Activated CD4-positive, CD25-positive, alpha-beta regulatory T cell (primary cell): ENCODE measurements at places on chromosomes 7 and 10.

DNA sequence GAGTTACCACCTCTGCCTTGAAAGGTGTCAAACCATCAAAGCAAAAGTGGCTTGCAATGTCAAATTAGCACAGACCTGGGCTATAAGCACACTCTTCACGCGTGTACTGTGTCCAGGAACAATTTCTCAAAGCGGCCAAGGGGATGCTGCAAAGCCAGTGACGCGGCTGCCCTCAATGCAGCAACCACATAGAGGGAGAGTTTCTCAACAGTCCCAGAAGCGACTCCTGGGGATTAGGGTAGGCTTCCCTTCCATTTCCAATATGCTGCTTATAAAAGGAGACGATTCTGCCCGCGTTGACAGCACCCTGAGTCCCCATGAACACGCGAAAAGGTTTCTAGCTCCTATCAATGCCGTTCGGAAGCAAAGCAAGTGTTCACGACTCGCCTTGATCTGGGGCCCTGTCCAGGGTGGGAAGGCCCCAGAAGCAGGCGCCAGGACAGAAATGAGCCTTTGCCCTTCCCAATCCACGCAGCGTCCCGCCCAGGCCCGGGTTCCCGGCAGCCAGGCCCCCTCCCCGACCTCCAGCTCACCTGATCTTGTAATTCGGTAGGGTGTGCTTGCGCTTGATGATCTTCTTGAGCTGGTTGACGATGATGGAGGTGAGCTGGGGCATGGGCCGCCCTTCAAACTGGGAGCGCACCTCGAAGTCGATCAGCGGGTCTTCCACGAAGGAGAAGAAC, 1.3 kb downstream of the PDZD8 start:
- DNase-seq = no peak

- DNase-seq = no peak
Observed at GRCh38 chr7:20284003-20284770, 46.5 kb upstream of the ITGB8 start.

- DNase-seq = no peak
Observed at GRCh38 chr7:108329514-108329913, 126.7 kb downstream of the NRCAM start.

DNA sequence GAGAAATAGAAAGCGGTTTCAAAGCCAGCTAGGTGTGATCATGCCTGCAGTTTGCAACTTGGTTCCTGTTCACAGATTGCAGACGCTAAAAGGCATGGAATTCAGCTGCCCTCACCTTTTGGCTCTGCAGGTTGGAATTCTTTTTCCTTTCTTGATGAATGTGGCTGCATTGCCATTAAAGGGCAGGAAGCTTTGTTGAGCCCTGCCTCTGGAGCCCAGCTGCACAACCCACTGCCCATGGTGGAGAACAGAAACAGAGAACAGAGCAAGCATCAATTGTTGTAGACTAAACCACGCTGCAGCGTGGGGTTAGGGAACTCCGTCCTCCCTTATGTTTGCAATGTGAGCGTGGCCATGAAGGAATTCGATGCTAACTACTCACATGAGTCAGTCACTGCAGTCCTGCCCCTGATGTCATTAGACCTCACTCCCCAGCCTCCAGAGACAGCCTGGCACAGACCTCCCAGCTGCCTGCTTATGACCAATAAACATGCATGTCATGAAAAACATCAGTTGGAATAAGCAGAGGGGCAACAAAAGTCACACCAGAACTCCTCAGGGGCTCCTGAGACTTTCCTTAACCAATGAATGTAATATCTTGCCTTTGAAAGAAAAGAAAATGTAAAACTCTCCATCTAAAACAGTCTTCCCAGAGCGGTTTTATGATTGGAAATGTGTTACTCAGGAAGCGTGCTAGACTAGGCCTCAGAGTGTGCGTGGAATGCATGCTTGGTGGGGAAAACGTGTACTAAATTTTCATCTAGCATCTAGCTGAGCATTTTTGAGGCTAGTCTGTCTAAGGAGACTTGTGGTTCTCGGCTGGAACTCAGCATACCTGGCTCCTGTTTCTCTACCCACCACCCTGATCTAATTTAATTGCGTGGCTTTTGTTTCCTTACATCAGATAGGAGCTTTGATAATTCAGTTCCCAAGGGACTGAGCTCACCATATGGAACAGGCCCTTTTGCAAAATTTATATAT, 232.2 kb downstream of the KIAA1217 start:
- no peak for DNase-seq

DNA sequence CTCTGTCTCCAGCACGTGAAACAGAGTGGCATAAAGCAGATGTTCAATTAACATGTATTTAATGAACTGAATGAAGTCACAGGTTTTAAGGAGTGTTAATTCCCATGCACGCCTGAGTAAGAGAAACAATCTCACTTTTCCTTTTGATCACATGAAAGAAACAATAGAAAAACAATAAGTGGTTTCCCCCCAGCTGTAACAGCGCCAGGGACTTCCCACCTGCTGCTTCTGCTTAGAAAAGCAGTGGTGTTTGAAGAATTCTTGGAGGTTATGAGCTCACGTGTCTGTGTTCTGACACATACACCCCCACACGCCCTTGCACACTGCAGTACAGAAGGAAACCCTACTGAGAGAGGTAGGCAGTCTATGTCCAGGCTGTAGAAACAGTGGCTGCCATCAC, 51.3 kb upstream of the FRMD4A start:
- DNase-seq = no peak

DNA sequence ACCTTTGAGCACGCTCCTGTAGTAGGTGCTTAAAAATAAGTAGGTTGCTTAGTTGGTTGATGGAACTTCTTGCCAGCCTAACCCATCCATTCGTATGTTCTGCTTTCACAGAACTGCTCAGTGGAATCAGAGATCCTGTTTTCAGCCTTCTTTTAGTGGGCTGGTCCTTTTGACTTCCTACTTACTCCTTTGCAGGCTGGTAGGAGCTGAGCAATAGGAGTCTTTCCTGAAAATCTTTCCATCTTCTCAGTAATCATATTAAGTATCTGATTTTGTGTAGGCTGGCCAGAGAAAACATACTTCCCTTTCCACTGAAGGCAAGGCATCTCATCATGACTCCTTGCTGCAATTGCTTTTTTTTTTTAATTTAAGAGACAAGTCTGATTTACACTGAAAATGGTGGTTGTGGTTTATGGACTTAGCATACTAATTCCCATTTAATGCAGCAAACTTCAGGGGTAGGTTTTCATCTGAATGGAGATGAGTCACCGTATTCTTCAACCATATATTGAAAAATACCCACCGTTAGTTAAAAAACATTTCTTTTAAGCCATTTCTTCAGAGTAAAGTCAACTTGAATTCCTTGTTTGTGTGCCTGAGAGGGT, 208.0 kb downstream of the ZNF365 start:
- no peak for DNase-seq

GRCh38 chr10:19816411-19817230, at the start of gene PLXDC2:
PLXDC2 (plus strand) TSS chr10:19816432.
- no peak for DNase-seq

DNA sequence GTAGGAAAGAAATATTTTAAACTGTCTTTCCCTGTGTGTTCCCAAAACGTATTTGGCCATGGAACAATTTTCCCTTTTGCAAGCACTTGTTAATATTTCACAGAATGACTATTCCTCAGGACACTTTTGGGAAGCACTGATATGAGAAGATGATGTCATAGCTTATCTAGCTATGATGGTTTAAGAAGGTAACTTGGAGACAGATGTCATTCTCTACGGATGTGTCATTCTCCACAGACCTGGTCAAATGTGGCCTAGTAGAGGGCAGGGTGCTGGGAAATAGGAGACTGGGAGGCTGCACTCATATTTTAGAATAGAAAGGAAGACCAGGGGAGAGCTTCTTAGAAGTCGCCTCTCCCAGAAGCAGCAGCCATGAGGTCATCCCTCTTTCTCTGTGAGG, 220.7 kb upstream of the GLI3 start:
- DNase-seq = no peak

GRCh38 chr7:137655804-137656203, 191.0 kb downstream of the DGKI start:
- no peak for DNase-seq

DNA sequence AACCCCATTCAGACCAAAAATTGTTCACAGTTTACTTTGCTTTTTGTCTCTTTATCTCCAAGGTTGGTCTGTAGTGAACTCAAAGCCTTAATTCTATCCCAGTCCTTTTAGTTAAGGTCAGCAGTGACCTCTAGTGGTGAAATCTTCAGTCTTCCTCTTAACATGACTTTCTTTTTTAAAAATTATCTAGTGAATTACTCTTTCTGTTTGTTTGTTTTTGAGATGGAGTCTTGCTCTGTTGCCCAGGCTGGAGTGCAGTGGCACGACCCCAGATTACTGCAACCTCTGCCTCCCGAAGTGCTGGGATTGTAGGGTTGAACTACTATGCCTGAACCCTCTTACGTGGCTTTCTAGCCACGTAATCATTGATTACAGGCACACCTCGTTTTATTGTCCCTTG, 25.0 kb downstream of the ZNF487 start:
- no peak for DNase-seq

- DNase-seq = no peak
Observed at GRCh38 chr7:70104243-70104642, 506.0 kb downstream of the AUTS2 start.

DNA sequence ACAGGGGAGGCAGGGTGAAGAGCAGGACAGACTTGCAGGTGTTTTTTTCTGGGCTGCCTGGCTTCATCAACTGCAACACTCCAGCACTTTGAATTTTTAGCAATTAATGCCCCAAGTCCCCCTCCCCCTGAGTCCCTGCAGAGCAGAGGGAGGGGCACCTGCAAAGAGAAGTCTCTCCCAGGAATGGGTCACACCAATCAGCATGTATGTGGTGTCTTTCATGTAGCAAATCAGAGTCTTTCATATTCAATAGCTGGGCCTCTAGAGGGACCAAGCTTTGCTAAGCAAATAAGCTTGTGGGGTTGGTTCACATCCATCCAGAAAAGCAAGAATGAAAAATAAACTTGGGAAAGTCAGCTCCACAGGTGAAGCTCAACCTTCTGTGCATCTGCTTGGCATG, 90.7 kb downstream of the PARP12 start:
- DNase-seq = no peak

GRCh38 chr7:99734987-99735386, at the start of gene CYP3A7:
CYP3A7 (minus strand) TSS chr7:99735196; CDS start chr7:99735093, 103 bp downstream.
- DNase-seq = no peak

DNA sequence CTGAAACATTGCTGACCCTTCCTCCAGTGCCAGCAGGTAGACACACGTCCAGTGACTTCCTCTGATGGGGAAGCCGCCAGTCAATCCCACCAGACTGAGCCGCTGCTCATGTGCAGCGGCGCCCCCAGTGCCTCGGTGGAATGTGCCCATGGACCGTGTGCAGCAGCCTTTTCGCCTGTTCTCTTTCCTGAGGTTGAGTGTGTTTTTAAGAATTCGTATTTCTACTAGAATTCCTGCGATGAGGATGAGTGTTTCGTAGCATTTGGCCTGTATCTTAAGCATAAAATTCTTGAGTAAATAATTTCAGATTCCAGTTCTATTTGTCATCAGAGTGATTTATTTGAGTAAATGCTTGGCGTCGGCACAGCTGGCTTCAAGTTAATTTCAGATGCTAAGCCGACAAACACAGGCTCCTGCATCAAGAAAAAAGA, 35.4 kb downstream of the BNIP3 start:
- DNase-seq = no peak

GRCh38 chr10:1009071-1009494, 16.6 kb downstream of the IDI2 start:
- DNase-seq = no peak

- no peak for DNase-seq
Observed at GRCh38 chr10:12501841-12502525, 152.6 kb downstream of the CAMK1D start.

DNA sequence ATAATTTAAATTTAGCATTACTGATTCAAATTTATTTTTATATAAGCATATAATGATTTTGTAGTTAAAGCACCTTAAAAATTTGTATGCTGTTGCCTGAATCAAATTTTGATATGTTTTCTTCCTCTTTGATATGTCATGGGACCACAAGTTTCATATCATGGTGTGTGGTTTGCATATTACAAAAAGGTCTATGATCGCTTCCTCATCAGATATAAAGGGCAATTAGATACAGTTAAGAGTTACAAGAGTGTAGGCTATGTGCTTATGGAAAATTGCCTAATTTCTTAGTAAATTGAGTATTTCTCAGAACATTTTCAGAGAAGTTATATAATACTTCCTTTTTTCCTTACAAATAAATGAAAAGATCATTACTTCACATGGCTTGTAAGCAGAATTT, 22.2 kb downstream of the MRC1 start:
- no peak for DNase-seq

DNA sequence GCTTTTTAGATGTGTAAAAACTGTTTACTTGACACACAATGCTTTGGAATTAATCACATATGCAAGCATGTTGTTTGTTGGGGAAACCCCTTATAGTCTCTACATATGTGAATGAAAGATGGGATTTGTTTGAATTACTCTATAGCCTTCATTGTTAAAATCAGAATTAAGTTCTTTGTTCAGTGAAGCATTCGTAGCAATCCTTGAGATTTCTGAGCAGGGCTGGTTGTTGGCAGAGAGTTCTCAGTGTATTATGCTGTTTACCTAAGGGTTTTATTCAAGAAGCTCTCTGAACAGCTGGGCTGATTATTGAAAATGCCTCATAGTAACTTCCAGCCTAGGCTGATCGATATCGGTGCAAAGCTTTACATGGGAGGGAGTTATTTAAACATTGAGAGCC, 190.9 kb downstream of the VTI1A start:
- DNase-seq = no peak

DNA sequence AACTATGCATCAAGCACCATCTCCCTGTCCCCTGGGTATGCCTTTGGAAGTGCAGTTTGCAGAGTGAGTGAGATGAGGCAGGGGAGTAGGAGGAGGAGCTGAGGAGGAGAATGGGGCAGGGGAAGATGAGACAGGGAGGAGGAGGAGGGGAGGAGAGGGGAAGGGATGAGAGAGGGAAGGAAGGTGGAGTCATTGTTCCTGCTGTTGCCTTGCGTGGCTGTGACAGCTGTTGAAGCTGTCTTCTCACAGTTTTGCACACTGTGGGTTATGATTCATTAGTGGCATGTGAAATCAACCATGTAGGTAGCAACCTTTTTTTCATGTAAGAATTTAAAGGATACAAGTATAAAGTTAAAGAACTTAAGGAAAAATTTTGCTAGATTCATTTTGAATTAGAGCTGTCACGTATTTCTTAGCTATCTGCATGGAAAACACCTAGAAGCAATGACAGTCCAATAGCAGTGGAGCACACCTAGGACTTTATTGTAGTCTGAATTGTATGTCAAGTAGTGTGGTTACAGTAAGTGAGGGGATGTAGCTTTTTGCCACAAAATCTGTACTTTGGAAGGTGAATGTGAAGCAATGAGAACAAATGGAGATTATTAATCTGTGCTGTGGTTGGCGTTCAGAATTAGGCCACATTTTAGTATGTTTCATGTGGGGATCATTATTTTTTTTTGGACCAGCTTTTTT, 21.7 kb downstream of the CCM2 start:
- DNase-seq = no peak

GRCh38 chr10:72080042-72080975, 8.0 kb downstream of the SPOCK2 start:
- no peak for DNase-seq

- no peak for DNase-seq
Observed at GRCh38 chr7:155213385-155213784, 84.3 kb upstream of the INSIG1 start.
